ENCODE measurements at places on chromosomes 7 and 10. TPM values are rescaled to one million over a fixed set of nuclear protein-coding genes. Genes with fewer than 3 reads are reported as not detected.
A peak's percentile ranks its signal among the peaks of the same experiment; 100 is the strongest.

DNA sequence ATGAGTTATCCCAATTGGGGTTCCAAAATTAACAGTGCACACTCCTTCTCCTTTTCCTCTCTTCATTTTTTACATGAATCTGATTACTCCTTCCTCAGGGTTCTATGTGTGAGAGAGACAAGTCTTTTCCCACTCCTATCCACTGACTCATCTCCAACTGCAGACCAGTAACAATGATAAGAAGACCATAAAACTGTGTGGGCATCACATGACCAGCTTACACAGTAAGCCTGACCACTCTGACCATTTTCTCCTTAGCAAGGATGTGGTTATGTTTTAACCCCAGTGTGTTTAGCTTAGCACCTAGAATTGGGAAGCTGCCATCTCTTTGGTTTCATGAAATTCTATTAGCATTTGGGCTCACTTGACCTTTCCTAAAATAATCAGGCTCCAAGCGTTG is 145.0 kb upstream of the CALCR start:
- H3K27ac ChIP-seq, result no peak overlapping the region
- no peak overlapping the region for H3K4me3 ChIP-seq
- H3K4me1 ChIP-seq, result peaks cover 12% of the 10 kb centered on the region
- no peak for DNase-seq

DNA sequence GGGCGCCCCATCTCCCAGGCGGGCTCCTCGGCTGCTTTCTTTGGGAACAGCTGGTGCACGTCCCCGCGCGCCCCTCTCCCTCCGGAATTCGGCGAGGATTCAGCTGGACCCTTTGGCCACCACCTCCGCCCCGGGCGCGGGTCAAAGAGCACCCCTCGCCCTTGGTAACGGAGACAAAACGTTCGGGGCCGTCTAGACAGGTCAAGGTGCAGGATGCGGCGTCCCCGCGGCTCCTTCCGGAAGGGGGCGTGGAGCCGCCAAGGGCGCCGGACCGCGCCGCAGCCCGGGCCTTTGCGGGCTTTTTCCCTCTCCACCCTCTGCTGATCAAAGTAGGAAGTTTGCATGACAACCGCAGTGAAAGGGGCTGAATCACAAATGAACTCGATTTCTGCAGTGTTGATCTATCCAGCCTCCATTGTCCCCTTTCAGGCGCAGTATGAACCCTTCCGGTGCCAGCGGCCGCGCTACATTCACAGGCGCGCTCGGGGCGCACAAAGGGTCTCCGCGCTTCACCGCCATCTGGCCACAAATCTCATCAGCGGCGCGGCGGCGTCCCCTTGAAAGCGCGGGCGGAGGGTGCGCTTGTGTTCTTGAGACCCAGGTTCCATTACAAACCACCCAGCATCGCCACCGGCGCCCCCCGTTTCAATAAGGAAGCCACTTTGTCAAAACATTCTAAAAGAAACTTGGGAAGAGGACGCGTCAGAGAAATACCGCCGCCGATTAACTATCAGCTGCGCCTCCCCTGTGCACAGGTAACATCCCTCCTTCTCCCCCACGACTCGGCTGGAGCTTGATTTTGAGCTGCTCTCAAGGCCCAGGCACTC is 36.4 kb downstream of the CNPY1 start:
- peak overlapping the region; percentile 54 for H3K4me3 ChIP-seq
- no peak overlapping the region for H3K27ac ChIP-seq
- no peak for DNase-seq
- peaks cover 77% of the 10 kb centered on the region for H3K27me3 ChIP-seq

- DNase-seq, result no peak
- no peak overlapping the region for H3K27ac ChIP-seq
- no peaks in the 10 kb centered on the region for H3K27me3 ChIP-seq
- H3K4me1 ChIP-seq, result peaks cover 20% of the 10 kb centered on the region
- H3K4me3 ChIP-seq, result no peak overlapping the region
- H3K36me3 ChIP-seq, result peaks cover 5% of the 10 kb centered on the region
These were observed 52.4 kb downstream of the PLCE1 start for GRCh38 chr10:94046098-94046497.

DNA sequence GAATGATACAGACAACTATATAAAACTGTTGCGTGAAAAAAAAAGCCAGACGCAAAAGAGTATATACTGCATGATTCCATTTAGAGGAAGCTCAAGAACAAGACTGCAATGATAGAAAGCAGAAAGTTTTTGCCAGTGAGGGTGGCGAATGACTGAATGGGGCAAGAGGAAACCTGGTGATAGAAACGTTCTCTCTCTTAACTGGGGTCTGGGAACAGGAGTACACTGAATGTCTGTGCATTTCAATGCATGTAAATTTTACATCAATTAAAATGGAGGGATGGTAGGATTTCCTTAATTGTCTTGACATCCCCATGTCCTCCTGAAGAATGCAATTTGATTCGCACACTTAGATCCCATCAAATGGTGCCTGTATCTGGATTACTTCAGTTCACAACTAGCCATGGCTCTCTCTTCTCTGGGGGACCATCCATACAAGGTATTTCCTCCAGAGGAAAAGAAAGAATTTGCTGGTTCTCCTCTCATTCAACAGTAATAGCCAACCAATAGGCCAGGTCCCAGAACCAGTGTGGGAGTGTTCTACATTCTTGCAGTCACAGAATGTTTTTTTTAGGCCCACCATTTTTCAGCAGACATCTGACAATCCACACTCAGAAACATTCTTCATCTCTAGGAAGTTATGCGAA is 221.0 kb upstream of the KLF14 start:
- peaks cover 49% of the 10 kb centered on the region for H3K4me1 ChIP-seq
- peak overlapping the region; percentile 27 for H3K27ac ChIP-seq
- H3K36me3 ChIP-seq, result peaks cover 4% of the 10 kb centered on the region
- DNase-seq, result no peak

ASB15 gene
- not detected for total RNA-seq
